ENCODE measurements at places on chromosomes 7 and 10. TPM values are rescaled to one million over a fixed set of nuclear protein-coding genes. Genes with fewer than 3 reads are reported as not detected.

Gene CCDC6
- total RNA-seq, result 11.4 TPM

- DNase-seq, result no peak
Observed at GRCh38 chr7:50735333-50735732, 47.4 kb downstream of the GRB10 start.

GRCh38 chr10:69884686-69885085 lies 83.0 kb downstream of the COL13A1 start:
- no peak for DNase-seq

DNA sequence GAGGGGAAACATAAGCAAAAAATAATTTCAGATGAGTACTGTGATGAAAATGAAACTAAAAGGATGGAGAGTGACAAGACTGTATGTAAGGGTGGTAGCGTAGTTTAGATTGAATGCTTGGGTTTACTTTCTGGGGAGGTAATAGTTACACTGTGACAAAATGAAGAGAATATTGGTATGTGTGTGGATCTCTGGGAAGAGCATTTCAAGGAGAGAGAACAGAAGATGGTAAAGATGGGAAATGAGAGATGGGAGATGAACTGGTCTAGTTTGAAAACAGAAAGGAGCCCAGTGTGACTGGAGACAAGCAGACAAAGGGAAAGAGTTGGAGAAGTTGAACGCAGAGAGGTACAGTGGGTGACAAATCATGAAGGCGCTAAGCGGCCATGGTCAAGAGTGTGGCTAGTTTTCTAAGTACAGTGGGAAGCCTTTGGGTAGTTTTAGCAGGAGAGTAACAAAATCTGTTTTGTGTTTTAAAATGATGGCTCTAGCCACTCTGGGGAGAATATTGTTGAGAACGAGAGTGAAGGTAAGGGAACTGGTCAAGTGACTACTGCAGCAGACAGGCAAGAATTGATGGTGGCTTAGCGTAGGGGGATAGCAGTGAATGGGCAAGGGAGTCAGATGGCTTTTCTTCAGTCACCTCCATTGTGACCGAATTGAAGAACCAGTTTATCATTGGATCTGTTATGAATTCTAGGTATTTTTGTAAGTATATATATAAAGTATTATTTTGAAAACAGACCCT lies 22.6 kb downstream of the PALS2 start:
- DNase-seq, result peak; percentile 34

GRCh38 chr10:96690755-96691730 lies 29.3 kb downstream of the PIK3AP1 start:
- no peak for DNase-seq
